ENCODE measurements at places on chromosomes 12 and 14.

DNA sequence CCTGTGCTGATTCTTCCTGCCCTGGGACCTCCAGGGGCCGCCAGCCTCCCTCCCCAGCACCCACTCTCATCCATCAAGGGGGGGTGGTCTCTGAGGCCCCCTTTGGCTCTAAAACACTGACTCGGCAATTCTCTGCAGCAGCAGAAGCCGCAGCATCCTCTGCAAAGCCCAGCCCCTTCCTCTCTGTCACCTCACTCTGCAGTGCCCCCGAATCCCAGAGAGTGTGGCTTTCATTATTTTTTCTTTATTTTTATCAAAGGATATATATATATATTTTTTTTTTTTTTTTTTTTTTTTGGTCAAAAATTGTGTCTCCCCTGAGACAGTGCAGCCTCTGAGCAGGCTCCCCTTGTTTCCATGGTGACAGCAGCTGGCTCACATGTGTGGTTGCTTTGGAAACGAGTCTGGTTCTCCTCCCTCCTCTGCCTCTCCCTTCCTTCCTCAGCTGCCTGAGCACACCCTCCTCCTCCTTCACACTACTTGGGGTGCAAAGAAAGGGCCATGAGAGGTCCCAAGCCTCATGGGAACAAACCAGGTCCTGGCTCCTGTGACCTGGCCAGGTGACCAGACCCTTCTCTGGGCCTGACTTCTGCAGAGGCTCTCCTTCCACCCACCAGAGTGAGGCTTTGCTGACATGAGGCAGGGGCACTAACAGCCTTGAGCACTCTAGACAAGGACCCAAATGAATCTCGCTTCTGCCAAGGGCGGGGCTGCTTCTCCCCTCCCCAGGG, 100.5 kb downstream of the LRRC74A start:
- DNase-seq = no peak

DNA sequence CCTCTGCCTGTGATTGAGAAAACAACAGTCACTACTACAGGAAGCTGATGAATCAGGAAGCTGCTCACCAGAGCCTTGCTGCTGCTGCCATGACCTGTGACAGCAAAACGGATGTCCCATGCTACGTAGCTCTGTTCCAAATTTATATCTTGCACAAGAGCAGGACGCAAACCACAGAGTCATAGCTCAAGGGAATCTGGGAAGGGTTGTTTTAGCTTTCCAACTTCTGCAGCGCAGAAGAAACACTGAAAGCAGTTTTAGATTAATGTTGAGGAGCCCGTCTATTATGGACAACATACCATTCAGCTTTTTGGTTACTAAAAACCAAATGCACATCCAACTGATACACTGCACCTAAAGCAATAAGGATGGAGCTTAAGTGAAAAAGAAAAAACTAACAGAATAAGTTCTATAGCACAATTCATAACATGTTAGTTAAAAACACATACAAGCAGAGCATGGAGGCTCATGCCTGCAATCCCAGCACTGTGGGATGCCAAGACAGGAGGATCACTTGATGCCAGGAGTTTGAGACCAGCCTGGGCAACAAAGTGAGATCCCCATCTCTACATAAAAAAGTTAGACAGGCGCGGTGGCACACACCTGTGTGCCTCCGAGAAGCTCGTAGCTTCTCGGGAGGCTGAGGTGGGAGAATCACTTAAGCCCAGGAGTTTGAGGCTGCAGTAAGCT, 1.7 kb upstream of the ANKRD33 start:
- DNase-seq = peak; percentile 90

- peak; percentile 52 for DNase-seq
These were observed 687 bp upstream of the RPS29 start for GRCh38 chr14:49586673-49587460.

DNA sequence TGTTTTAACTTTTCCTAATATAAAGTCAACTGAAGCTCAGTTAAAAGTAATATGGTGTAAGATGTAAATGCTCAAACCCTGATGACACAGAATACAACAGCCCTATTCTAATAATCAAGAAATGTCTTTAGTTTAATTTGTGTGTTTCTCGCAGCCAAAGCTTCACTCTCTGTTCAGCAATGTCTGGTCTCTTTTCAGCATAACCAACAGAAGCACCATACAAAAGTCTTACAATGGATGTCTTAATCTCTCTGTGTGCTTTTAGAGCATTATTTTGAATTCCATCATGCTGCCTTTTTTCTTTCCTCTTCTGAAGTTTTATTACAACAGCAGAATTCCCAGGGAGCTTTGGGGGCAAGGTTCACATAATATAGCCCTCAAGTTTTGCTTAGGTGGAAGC, 210.2 kb upstream of the NPAS3 start:
- DNase-seq = no peak

- no peak for DNase-seq
These were observed 48.1 kb downstream of the ADCK1 start for GRCh38 chr14:77848031-77848430.

- no peak for DNase-seq
These were observed 88.0 kb upstream of the VASH1 start for GRCh38 chr14:76673261-76673660.

- DNase-seq = no peak
These were observed 25.5 kb downstream of the ATF7 start for GRCh38 chr12:53600490-53601295.

- DNase-seq = no peak
These were observed 3.8 kb downstream of the GPD1 start for GRCh38 chr12:50107416-50108268.

DNA sequence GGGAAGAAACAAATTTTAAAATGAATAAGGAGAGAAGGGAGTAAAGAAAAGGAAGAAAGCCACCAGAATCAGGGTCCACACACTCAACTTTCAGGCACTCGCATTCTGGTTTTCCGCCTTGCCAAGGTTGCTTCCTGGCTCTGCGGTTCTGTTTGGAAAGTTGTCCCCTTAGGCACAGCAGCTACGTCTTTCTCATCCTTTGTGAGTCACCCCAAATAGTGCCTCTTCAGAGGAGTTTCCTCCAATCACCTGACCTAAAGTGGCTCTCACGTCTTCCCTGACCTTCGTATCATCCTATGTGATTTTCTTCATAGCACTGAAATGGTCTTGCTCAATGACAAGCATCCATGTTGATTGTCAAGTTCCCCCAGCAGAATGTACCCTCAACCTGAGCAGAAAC, 99.5 kb upstream of the TMCC3 start:
- DNase-seq = no peak

DNA sequence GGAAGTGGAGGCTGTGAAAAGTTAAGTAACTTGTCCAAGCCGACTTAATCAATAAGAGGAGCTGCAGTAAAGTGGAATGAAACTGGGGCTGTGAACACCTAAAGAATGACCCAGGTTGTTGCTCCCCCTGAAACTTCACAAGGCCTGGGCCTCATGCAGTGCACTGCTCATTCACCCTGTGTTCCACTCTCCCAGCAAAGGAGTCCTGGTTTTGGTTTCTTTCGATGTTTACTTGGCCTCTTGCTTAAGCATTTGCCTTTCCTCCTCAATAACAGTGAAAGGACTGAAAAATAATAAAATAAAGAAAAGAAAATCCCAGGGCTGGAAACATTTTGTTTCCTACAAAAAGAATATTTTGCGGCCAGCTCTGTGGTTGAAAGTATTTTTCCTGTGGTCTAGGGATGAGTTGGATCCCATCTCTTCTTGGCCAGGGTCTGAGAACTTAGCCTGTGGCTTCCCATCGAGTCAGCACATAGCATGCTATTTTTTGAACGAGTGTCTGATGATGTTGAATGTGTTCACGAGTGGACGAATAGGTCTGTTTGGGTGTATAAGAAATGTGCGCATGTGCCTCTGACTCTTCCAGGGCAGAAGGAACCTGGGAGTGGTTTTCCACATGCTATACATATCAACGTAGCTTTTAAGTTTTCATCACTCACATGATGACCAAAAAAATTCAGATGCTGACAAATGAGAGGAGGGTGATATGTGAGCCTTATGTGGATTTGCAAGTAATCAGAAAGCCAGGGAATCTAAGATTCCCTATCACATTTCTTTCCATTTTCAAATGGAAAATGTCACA, 349.8 kb downstream of the ZFP36L1 start:
- no peak for DNase-seq

GRCh38 chr12:64452559-64453329, 824 bp downstream of the TBK1 start:
- DNase-seq = peak; percentile 48

DNA sequence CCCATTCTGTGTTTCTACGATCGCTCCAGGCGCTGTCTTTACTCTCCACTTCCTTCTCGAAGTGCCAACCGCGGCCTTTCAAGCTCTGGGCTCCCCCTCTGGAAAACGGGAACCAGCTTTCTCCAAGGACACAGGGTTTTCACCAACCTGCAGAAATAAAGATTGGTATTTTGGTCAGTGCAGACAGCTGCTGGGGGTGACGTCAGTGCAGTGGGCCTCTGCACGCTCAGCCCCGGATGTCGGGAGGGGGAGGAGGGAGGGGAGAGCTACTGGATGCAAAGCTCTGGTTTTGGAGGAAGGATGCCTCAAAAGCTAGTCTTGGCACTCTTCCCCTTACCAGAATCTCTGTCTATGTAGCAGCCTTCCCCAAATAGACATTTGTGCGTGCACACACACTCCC, 19.9 kb downstream of the HRK start:
- DNase-seq = peak; percentile 43

DNA sequence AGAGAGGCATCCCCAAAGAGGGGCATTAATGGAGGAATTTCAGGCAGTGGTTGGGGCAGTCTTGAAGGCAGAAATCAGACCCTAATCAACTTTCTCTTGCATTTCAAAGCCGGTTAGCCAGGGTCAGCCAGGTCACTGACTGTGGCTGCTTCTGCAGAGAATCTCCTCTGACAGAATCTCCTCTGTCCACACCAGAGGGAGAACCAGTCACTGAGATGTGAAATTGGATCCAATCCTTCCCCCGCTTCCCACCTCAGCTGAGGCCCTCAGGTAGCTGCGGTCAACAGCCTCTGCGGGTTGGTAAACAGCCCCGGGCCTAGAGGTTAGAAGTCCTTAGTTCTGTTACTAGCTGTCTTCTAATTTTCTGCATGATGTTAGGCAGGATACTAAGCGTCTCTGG, 39.8 kb upstream of the NUAK1 start:
- no peak for DNase-seq

GRCh38 chr12:65624554-65625086, 199.7 kb upstream of the HMGA2 start:
- no peak for DNase-seq

DNA sequence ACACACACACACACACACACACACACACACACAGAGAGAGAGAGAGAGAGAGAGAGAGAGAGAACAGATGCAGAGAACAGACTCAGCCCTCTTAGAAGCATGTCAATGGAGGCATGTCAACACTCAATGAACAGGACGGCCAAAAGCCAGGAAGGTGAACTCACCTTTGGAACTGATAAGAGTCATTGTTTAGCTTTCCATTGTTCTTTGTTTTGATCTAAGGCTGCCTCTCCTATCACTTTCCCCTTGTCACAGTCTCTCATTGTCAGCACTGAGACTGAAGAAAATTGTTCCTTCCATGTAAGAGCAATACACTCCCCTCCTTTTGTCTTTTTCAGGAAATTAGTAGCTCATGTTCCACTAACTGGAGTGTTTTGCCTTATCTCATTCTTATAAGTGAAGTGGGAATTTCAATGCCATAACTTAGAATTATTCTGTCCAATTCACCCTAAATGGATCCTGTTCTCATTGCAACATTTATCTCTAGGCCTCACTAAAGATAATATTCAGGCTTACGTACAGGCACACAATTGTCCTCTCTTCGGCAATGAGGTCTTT, 218.0 kb downstream of the DUSP6 start:
- DNase-seq = no peak

DNA sequence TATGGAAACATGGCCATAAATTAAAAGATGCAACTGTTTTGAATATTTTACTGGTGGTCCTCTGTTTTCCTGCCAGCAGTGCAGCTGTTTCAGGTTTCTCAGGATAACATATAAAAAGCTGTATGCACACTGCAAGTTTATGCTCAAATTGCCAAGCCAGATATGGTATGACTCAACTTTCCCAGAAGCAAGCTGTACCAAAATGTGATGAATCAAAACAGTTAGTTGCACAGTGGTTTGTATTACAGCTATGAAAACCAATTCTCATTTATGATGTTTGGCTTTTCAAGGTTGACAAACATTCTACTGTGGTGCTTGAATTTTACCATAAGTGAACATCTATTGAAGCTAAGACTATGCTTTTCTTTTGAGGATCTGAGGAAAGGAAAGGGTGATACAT, 15.5 kb downstream of the TRMT5 start:
- peak; percentile 45 for DNase-seq

- no peak for DNase-seq
These were observed 39.8 kb downstream of the C12orf42 start for GRCh38 chr12:103456006-103456405.

GRCh38 chr12:4133636-4134447, 139.7 kb upstream of the CCND2 start:
- DNase-seq = no peak

GRCh38 chr14:89836830-89837469, 117.6 kb downstream of the EFCAB11 start:
- no peak for DNase-seq

- no peak for DNase-seq
These were observed 15.3 kb downstream of the SNX6 start for GRCh38 chr14:34614638-34615037.

DNA sequence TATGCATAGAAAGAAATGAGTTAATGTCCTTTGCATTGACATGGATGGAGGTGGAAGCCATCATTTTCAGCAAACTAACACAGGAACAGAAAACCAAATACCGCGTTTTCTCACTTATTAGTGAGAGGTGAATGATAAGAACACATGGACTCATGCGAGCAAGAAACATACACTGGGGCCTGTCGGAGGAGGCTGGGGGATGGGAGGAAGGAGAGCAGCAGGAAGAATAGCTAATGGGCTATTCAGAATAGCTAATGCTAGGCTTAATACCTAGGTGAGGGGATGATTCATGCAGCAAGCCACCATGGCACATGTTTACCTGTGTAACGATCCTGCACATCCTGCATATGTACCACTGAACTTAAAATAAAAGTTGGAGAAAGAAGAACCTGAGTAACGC, 29.1 kb upstream of the SYT1 start:
- no peak for DNase-seq

DNA sequence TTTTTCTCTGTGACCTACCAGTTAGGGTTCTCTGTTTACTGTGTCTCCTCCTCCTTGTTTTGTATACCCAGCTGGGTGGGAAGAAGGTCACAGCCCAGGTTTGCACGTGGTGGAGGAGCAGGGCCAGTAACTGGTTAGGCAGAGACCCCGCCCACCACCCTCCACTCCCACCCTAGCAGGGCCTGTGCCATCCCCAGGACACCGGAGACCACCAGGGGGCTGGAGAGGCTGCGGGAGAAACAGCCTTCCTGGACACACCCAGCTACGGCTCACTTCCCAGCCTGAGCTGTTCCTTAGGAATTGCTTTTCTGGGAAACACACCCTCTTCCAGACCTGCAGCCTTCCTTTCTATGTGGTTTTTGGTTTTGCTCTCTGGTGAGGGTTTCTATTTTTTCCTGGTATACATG, 21.1 kb downstream of the BDKRB2 start:
- DNase-seq = peak; percentile 45

- no peak for DNase-seq
These were observed 202.4 kb downstream of the NEDD1 start for GRCh38 chr12:97109441-97109840.
